ENCODE measurements at places on chromosomes 5 and 9.
A peak's percentile ranks its signal among the peaks of the same experiment; 100 is the strongest.

DNA sequence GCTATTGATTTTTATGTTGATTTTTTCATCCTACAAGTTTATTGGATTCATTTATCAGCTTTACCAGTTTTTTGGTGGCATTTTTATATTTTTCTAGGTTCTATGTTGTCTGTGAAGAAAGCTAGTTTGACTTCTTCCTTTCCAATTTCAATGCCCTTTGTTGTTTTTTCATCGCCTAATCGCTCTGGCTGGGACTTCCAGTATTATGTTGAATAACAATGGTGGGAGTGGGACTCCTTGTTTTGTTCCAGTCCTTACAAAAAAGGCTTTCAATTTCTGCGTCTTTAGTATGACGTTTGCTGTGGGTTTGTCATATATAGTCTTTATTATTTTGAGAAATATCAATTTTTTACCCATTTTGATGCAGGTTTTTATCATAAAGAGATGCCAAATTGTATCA, 175.6 kb upstream of the CCNH start:
- no peak for DNase-seq

DNA sequence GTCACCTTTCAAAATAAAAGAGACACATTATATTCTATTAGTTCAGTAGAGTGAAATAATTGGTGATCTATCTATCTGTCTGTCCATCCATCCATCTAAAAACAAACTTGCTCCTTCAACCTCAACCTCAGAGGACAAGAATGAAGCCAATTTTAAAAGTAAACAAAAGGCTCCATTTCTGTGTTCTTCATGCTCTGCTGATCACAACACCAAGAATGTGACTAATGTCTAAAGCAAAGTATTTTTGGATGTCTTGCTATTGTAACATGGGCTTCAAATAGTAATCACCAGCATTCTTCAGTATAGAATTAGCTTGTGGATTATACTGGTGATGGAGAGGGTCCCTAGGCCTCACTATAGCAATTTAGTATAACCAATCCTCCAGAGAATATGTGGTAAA, 1304.4 kb downstream of the MAT2B start:
- DNase-seq: no peak

GRCh38 chr5:53381-54174, 38.4 kb upstream of the PLEKHG4B start:
- DNase-seq: peak; percentile 13

DNA sequence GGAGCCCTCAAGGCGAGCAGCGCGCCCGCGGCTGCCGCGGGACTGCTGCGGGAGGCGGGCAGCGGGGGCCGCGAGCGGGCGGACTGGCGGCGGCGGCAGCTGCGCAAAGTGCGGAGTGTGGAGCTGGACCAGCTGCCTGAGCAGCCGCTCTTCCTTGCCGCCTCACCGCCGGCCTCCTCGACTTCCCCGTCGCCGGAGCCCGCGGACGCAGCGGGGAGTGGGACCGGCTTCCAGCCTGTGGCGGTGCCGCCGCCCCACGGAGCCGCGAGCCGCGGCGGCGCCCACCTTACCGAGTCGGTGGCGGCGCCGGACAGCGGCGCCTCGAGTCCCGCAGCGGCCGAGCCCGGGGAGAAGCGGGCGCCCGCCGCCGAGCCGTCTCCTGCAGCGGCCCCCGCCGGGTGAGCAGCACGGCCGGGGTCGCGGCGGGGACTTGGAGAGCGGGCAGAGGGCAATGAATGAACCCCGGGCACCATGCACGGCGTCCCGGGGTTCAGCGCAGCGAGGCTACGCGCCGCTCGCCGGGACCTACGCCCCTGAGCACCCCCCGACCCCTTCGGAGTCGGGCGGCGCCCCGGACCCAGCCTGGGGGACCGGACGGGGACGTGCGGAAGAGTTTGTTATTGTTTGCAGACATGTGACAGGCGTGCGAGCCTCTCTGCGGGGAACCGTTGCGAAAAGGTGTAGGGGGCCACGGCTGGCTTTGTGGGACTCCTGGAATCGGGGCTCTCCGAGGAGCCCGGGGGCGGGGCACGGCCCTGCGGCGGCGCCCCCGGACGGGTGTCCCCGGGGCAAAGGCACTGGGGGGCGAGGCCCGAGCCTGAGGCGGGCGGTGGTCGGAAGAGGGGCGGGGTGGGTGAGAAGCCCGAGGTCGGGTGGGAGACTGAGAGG, 553 bp downstream of the MAP3K1 start:
- no peak for DNase-seq

GRCh38 chr9:134575103-134575900, 66.3 kb upstream of the COL5A1 start:
- DNase-seq: no peak

- DNase-seq: no peak
These were observed 260.1 kb downstream of the PRELID2 start for GRCh38 chr5:145574889-145575573.

DNA sequence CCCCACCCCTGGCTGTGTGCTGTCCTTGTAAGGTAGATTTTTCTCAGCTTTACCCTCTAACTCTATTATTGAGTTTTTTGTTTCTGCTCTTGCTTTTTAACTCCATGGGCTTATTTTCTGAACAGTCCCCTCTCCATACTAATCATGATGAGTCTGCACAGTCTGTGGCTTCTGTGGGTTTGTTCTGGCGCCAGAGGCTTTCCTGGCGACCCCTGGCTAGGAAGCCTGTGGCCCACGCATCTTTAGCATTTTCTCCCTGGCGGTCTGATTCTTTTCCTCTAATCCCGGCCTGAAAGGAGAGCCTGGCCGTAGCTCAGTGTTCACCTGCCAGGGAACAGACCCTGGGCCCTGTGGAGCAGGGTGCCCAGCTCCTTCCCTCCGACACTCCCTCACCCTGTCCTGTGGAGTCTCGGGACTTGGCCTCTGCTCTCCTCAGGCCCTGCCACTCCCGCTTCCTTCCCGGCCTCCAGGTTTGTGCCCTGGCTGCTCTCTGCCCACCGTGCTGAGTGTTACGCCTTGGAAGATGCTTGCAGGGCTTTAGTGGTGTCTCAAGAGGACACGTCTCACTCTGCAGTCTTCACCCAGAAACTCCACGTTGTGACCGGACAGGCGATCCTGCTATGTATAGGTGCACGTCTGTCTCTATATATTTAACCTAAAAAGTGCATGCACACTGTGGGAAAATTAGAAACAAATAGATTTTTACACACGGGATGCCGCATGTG, 31.7 kb upstream of the LRRC14B start:
- DNase-seq: no peak

GRCh38 chr5:53779541-53779981, 219.1 kb downstream of the NDUFS4 start:
- peak; percentile 80 for DNase-seq

DNA sequence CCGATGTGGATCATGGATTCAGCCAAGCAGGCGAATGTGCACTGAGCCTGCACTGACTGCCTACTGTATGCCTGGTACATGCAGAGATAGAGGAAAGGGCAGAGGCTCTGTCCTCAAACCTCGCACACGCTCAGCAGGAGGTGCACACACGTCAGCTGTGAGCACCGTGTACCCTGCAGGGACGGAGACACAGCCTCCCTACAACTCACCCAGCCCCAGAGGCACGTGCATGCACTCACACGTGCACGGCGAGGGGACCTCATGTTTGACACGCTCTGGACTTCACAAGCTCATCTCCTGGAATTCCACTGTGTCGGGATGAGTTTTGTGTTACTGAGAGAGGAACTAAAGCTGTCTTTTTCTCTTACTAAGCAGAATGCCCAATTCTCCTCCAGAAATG, 48.4 kb downstream of the IRX2 start:
- no peak for DNase-seq

GRCh38 chr5:136730426-136730825, 365.1 kb upstream of the TRPC7 start:
- DNase-seq: no peak

DNA sequence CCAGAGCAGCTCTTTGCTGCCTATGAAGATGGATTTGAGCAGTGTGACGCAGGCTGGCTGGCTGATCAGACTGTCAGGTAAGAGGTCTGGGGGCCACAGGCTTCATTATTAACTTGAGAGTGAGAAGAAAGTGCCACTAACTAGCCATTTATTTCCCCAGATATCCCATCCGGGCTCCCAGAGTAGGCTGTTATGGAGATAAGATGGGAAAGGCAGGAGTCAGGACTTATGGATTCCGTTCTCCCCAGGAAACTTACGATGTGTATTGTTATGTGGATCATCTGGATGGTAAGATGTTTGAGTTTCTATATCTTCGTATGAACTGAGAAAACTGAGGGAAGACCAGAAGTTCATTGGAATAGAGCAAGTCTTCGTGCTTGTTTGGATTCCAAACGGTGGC, 22.1 kb downstream of the VCAN start:
- DNase-seq: no peak

DNA sequence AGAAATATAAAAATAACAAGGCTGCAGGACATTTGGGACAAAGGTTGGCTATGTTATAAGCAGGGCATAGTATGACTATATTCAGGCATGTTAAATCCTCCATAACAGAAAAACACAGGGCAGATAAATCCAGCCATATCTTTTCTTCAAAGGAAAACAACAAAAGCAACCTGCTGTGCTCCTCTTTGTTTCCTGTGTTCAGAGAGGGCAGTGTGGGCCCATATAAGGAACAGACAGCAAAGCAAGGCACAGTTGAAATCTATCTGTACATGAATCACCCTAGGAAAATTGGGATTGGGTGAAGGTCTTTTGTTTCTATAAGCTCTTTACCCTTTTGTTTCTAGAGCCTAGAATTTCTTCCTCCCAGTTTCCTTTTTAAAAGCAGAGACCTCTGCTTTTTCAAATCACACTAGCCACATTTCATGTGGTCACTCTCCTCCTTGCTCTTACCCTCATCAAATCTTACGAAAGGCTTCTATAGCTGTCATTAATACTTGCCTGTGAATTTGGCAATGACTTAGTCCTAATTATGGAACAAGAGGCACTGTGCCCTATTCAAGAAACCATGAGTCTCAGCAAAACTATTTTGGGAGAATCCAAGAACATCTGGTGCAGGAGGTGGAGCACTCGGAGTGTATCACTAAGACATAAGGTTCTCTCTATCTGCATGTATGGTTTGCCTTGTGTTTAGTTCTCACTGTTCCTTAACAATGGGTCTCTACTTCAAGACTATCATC, 1.8 kb downstream of the GZMA start:
- peak; percentile 7 for DNase-seq

DNA sequence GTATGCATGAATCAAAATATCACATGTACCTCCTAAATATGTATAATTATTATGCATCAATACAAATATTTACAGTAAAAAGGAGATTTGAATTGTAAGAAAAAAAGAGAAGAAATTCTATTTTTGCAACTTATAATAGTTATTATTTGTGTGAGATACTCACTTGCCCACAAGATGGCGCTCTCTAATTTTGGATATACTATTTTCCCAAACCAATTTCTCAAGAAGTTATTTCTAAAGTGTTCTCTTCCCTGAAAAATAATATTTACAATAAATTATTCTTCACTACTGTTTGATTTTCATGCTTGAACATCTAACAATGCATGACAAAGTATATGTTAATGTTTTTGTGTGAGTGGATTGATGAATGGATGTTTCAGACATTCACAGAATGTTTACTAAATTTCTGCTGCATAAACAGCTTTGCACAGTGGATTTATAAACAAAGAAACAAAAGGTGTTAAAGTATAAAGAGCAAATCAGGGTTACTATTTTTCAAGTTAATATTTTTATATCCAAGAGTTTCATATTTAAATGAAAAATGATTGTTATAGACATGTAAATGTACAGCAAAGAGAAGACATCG, 503.4 kb downstream of the PDE4D start:
- DNase-seq: peak; percentile 40

GRCh38 chr5:151023651-151024050, 3.3 kb downstream of the GPX3 start:
- peak; percentile 6 for DNase-seq

GRCh38 chr9:35272989-35273388, 111.2 kb downstream of the UNC13B start:
- DNase-seq: no peak

- DNase-seq: no peak
These were observed 240.3 kb downstream of the TLE4 start for GRCh38 chr9:79812099-79812498.

DNA sequence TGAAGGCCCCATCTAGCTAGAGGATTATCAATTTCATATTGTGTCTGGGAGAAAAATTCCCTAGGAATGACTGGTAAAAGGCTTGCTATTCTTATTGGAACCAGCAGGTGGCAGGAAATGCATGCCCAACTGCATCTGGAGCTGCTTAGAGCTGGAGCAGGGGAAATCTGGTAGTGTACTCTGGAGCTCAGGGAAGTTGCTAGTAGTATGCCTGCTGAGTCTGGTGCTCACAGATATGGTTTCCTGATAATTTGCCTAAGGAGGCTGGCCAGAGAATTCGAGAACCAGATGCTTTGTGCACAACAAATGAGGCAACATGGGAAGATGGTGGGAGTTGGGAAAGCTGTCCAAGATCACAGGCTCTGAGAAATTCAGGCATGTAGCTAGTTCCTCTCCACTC, 53.7 kb downstream of the G3BP1 start:
- DNase-seq: peak; percentile 40

DNA sequence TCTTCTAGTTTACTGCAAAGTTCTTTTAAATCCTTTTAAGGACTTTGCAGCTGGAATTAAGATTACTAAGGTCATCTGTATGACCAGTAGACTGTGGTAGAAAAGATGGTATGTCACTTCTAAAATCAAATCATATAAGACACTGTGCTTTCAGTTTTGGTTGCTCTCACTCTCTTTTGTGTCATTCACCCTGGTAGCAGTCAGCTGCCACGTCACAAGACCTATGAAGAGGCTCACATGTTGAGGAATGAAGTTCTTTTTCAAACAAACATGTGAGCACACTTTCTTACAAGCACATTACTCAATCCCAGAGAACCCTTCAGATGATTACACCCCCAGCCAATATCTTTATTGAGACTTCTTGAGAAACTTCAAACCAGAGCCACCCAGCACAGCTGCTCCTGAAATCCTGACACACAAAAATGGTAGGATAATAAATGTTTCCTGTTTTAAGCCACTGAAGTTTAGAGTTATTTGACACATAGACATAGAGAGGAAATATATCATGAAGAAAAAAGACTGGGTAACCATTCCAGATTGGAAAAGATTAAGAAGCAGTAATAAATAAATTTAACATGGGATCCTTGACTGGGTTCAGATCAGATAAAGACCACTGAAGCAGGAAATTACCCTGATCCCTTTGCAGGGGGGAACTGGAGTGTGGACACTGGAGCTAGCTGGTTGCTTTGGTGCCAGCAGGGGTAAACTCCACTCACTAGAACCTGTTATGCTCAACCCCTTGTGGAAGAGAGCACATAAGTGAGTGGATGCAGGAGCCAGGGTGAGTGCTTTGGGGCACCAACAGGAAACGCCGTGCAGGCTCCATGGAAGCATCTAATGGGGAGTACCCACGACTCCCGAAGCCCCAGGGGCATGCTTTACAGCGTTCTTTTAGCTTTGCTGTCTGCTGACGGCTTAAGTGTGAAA, 64.1 kb downstream of the SLCO4C1 start:
- DNase-seq: no peak
